Endodermal cell (in vitro differentiated cells): ENCODE measurements at places on chromosomes 7 and 10. TPM values are rescaled to one million over a fixed set of nuclear protein-coding genes. Genes with fewer than 3 reads are reported as not detected.

DNA sequence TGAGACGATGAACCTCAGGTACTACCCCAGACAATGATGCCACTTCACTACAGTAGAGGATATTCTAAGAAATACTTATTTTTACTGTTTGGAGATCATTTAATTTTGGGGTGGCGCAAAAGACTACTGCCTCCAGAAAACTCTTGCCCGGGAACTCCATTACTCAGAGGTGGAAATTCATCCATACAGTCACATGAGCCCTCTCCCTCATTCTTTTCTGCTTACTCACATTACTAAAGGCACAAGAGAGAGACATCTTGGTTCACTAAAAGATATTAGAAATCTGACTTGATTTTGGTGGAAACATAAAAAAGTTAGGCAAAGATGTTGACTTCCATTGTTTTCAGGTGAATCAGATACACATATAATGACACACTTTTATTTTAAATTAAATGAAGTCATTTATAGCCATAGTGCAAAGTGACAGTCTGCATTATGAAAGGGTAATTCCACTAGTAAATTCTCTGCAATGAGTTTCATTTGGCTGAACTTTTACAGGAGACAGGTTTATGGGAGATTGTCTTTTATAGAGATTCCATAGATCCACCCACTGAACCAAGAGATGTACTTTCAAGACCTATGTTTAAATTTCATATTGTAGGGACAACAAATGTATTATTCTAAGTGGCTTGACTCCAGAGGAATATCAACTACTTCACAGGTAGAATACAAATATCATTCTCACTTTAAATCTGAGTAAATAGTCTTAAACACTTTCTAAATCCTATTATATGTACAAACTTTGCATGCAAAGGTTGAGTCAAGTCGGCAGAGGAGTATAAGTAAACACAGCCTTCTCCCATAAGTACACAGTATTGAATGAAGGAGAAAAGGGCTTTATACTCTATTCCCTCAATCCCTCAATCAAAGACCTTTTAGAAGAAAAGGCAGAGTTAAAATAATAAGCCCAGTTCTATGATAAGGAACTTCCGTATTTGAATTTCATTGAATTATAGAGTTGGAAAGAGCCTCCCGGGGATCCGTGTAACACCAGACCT, 18.8 kb downstream of the NEBL start:
- no peak for DNase-seq

DNA sequence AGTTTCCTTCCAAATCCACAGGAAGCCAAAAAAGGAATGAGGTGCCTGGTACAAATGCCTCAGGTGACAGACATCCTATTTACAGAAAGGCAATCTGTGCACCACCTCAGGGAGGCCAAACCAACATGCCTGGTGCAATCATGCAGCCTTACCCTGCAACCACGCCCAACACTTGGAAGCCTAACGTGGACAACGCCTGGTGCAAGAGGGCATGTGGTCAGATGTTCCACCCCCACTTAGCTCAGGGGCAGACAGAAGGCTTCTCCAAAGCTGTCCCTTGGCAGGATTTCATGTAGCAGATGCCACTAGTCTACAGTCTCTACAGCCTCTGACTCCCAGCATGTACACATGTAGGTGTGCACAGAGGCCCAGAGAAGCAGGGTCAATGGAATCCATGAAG, 89.5 kb downstream of the KCNMA1 start:
- DNase-seq = no peak

- DNase-seq = no peak
Measured at GRCh38 chr7:108313086-108313485, 143.2 kb downstream of the NRCAM start.

Gene EGR2
- total RNA-seq = 0.35 and 0.43 TPM in 2 replicates

Gene HOXA13
- 0.19 TPM in 1 of 3 replicates, not detected in the others for total RNA-seq
